ENCODE measurements at places on chromosomes 3 and 15. TPM values are rescaled to one million over a fixed set of nuclear protein-coding genes. Genes with fewer than 3 reads are reported as not detected.

DNA sequence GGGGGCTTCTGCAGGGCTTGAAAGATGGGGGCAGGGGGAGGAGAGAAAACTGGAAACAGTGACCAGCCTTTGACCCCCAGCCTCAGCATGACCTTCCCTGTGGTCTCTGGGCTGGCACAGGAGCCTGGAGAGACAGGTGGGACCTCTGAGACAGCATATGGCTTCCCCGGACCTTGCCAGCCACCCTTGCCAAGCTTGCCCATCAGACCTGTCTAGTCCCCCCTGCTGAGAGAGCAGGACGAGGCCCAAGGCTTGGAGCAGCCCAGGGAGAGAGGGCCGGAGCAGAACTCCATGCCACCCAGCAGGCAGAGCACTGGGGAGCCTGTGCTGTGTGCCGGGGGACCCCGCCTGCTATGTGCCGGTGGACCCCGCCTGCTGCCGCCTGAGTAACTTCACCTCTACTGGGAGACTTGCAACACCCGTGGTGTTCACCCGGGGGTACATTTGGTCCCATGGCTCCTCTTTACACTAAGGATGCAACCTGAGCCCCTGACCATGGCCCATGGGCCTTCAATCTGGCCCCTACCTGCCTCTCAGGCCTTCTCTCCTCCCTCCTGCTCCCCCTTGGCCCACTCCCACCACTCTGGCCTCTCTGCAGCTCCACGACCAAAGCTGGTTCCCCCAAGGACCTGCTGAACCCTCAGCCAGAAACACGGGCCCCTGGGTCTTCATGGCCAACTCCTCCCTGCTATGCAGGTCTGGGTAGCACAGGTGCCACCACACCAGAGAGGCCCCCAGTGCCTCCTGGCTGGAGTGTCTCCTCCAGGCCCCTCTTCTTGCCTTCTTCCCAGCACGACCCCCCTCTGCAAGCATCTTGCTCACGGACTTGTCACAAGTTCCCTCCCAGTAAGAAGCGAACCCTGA, 21.1 kb upstream of the SLC41A3 start:
- DNase-seq: no peak

Gene TGM5
- total RNA-seq: 1.7 TPM

GRCh38 chr3:172138792-172139507, 99.6 kb downstream of the FNDC3B start:
- DNase-seq: peak; percentile 77

DNA sequence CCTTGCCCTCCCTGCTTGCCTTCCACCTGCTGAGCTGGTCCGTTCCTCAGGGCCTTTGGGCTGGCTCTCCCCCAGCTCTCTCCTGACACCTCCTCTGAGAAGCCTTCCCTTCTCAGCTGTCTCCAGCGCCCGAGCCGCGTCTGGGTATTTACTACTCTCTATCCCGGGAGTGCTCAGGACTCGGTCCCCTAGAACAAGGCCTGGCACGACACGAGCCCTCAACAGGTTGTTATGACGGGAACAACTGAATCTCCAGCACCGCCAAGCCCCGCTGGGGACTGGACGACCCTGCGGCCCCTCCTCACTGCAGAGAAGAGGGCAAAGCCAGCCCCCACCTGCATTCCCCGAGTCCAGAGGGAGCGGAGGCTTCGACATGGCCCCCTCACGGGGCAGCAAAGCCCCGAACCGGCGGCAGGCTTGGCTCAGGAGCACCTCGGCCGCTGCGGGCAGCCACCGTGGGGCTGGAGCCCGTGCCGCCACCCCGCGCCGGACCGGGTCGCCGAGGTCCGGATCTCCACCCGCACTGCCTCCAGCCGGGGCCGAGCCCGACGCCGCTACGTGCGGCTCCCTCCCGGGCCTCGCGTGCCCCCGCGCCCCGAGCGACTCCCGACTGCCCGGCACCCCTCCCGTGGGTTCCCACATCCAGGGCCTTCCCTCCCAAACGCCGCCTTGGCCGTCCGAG, 792 bp downstream of the TPRA1 start:
- no peak for DNase-seq

GRCh38 chr3:172316758-172317157, 131.5 kb downstream of the GHSR start:
- DNase-seq: no peak

DNA sequence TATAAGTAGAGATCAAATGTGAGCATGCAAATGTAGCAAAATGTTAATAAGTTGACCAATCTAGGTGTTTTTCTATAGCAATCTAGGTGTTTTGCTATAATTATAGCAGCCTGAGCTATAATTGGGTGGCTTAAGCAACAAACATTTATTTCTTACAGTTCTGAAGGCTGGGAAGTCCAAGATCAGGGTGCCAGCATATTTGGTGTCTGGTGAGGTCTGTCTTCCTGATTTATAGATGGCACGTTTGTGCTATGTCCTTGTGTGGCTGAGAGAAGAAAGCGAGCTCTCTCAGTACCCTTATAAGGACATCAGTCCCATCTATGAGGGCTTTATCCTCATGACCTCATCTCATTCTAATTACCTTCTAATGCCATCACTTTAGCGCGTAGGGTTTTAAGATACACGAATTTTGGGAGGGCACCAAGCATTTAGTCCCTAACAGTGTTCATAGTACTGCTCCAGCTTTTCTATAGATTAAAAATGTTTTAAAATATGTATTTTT, 171.1 kb downstream of the GHSR start:
- no peak for DNase-seq

Gene MYZAP
- 5.9 TPM for total RNA-seq

GRCh38 chr3:69650066-69650419, 89.2 kb upstream of the MITF start:
- DNase-seq: no peak

Data from PC-9 (cell line).